Naive thymus-derived CD8-positive, alpha-beta T cell (primary cell): ENCODE measurements at places on chromosomes 2 and 18.

GRCh38 chr2:207144173-207144785 lies 21.5 kb downstream of the KLF7 start:
- no peak for DNase-seq
- H3K4me3 ChIP-seq: peak overlapping the region; percentile 83
- peaks cover 25% of the 10 kb centered on the region for H3K36me3 ChIP-seq

DNA sequence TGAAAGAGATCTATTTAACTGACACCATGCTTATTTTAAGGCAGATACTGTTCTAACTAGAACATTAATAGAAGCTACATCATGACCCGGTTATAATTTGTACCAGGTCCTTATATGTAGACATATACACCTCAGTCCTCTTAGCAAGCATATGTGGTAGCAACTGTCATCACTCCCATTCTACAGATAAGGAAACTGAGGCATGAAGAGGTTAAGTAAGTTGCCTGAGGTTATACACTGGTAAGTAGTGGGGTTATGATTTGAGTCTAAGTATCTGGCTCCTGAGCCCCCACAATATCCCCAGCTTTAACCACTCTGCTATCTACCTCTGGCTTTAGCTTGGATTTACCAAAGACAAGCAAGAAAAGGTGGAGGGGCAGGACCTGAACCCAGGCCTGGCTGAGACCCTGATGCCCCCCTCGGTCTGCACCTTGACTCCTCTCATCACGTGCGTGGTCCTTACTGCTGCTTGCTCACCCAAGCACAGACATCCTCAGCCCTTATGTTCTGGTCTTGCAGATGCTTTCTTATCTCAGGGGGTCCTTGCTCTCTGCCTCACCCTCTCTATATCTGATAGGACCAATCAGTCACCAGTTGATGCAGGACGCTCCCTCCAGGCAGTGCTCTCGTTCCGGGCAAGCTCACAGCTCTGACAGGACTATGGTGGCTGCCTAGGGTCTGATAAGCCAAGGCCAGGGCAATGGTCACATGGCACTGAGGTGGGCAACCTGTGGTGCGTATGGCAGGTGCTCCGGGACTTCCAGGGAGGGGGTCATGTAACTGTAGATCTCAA lies 4.0 kb downstream of the DYSF start:
- H3K4me3 ChIP-seq: no peak overlapping the region
- peaks cover 4% of the 10 kb centered on the region for H3K4me1 ChIP-seq
- DNase-seq: no peak
- no peaks in the 10 kb centered on the region for H3K36me3 ChIP-seq
- H3K27me3 ChIP-seq: peaks cover 28% of the 10 kb centered on the region

GRCh38 chr18:38042211-38042890 lies 476.8 kb upstream of the CELF4 start:
- no peaks in the 10 kb centered on the region for H3K36me3 ChIP-seq
- no peak for DNase-seq
- H3K4me3 ChIP-seq: no peak overlapping the region
- no peaks in the 10 kb centered on the region for H3K4me1 ChIP-seq
- peaks cover 5% of the 10 kb centered on the region for H3K27me3 ChIP-seq
- no peak overlapping the region for H3K27ac ChIP-seq

- H3K36me3 ChIP-seq: no peaks in the 10 kb centered on the region
- no peak overlapping the region for H3K4me3 ChIP-seq
- H3K4me1 ChIP-seq: no peaks in the 10 kb centered on the region
- no peak overlapping the region for H3K27ac ChIP-seq
- DNase-seq: no peak
These were observed 180.7 kb upstream of the CRIM1 start for GRCh38 chr2:36174920-36175319.

- peaks cover 52% of the 10 kb centered on the region for H3K36me3 ChIP-seq
- DNase-seq: no peak
- no peak overlapping the region for H3K4me3 ChIP-seq
- H3K4me1 ChIP-seq: no peaks in the 10 kb centered on the region
- H3K27me3 ChIP-seq: no peaks in the 10 kb centered on the region
These were observed 144.3 kb upstream of the SMAD7 start for GRCh38 chr18:49094979-49095632.

GRCh38 chr2:166229678-166230023 lies 101.8 kb upstream of the SCN1A start:
- no peak overlapping the region for H3K4me3 ChIP-seq
- no peaks in the 10 kb centered on the region for H3K27me3 ChIP-seq
- DNase-seq: no peak
- H3K4me1 ChIP-seq: no peaks in the 10 kb centered on the region

GRCh38 chr2:127149384-127149783 lies 42.4 kb upstream of the BIN1 start:
- no peaks in the 10 kb centered on the region for H3K27me3 ChIP-seq
- H3K36me3 ChIP-seq: no peaks in the 10 kb centered on the region

GRCh38 chr2:153408710-153409385 lies 69.7 kb downstream of the RPRM start:
- no peaks in the 10 kb centered on the region for H3K36me3 ChIP-seq
- H3K4me1 ChIP-seq: no peaks in the 10 kb centered on the region
- H3K27me3 ChIP-seq: no peaks in the 10 kb centered on the region

DNA sequence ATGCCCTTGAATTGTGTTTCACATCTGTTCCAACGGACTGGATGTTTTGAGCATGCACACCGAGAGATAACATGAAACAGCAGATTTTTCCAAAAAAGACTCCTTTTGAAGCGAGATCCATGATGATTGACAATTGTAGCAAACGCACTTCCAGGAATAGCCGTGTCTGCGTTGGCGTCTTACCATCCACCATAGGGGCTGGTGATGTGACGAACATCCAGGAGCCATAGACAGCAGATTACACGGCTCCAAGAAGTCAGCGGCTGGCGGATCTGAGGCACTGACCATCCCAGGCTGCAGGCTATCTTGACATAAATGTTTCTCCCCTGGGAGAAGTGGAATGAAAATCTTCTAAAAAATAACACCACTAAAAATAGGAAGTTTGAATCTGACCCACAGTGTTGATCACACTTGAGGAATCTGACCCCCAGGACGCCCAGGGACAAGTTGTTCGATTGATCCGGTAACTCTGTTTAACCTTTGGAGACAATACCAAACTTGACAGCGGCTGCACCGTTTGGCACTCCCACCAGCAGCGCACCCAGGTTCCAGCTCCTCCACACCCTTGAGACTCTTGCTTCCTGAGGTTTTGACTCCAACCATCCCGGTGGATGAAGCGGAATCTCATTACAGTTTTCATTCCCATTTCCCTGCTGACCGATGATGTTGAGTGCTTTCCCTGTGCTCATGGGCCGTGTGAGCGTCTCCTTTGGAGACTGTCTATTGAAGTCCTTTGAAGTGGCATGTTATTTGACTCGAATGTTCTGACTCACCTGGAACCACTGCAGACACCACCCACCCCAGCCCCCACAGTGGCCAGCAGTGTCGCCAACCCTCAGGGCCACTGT lies 140.0 kb upstream of the GPC1 start:
- no peaks in the 10 kb centered on the region for H3K27me3 ChIP-seq
- H3K4me1 ChIP-seq: no peaks in the 10 kb centered on the region
- no peak overlapping the region for H3K4me3 ChIP-seq
- H3K27ac ChIP-seq: no peak overlapping the region
- no peaks in the 10 kb centered on the region for H3K36me3 ChIP-seq

GRCh38 chr2:65608916-65609315 lies 176.5 kb upstream of the SPRED2 start:
- H3K27me3 ChIP-seq: no peaks in the 10 kb centered on the region
- no peaks in the 10 kb centered on the region for H3K36me3 ChIP-seq
- no peak overlapping the region for H3K4me3 ChIP-seq
- no peak overlapping the region for H3K27ac ChIP-seq

- no peaks in the 10 kb centered on the region for H3K36me3 ChIP-seq
- H3K27ac ChIP-seq: no peak overlapping the region
- peaks cover 5% of the 10 kb centered on the region for H3K27me3 ChIP-seq
- no peak for DNase-seq
These were observed 39.1 kb upstream of the HS6ST1 start for GRCh38 chr2:128357506-128358370.

DNA sequence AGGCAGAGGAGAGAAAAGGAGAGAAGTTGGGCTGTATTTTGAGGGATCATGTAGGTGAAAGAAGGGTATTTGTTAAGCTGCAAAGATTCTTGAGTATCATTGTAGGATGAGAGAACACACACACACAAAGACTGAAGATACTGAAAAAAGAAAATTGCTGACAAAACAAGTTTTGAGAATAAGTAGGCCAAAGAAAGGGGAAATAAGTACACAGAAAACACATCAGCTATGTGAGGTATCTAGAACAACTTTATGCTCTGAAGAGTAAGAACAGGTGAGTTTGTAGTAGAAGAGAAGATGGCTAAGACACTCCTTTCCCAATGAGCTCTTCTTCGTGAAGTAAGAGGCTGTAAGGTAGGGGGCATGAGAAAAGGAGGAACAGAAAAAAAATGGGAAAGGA lies 28.2 kb downstream of the METTL8 start:
- H3K36me3 ChIP-seq: peaks cover 12% of the 10 kb centered on the region
- H3K4me3 ChIP-seq: no peak overlapping the region
- no peak overlapping the region for H3K27ac ChIP-seq
- DNase-seq: no peak

- H3K36me3 ChIP-seq: no peaks in the 10 kb centered on the region
- H3K4me3 ChIP-seq: no peak overlapping the region
- H3K27ac ChIP-seq: no peak overlapping the region
These were observed 10.7 kb downstream of the SLC25A12 start for GRCh38 chr2:171883275-171883893.

GRCh38 chr2:44759823-44760222 lies 181.7 kb upstream of the SIX3 start:
- no peak overlapping the region for H3K4me3 ChIP-seq
- peaks cover 6% of the 10 kb centered on the region for H3K36me3 ChIP-seq
- peaks cover 2% of the 10 kb centered on the region for H3K27me3 ChIP-seq
- H3K27ac ChIP-seq: no peak overlapping the region

DNA sequence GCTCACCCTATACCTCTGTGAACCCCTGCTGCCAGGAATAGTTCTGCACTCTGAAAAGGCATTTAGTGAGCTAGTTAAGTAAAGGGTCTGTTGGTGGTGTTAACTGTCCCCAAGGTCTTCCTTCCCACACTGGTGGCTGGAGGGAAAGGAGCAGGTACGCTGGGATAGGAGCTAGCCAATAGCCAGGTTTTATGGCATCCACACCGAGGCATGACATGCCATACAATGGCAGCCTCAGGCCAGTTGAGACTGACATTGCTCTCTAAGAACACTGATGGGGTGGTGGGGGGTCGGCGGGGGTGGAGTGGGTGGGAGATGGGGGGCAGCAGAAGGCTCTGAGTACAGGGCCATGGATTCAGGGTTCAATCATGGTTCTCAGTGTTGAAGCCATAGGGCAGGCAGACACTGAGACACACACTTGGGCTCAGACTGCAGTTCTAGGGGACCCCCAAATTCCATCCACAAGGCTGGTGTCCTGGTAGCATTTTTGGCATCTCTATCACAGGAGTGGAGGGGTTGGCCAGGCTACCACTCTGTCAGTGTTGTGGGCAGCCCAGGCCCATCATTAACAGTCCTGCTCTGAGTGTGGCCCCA lies 136.0 kb downstream of the CTIF start:
- H3K27me3 ChIP-seq: peaks cover 7% of the 10 kb centered on the region
- no peak for DNase-seq
- no peaks in the 10 kb centered on the region for H3K36me3 ChIP-seq
- H3K4me1 ChIP-seq: peaks cover 6% of the 10 kb centered on the region
- no peak overlapping the region for H3K27ac ChIP-seq

GRCh38 chr2:36416370-36417165 lies 61.0 kb downstream of the CRIM1 start:
- no peak overlapping the region for H3K27ac ChIP-seq
- H3K36me3 ChIP-seq: no peaks in the 10 kb centered on the region
- no peak overlapping the region for H3K4me3 ChIP-seq
- no peaks in the 10 kb centered on the region for H3K27me3 ChIP-seq

- no peak overlapping the region for H3K4me3 ChIP-seq
- DNase-seq: no peak
- H3K27ac ChIP-seq: no peak overlapping the region
- H3K36me3 ChIP-seq: peaks cover 24% of the 10 kb centered on the region
These were observed 44.3 kb upstream of the KCNG2 start for GRCh38 chr18:79753391-79753851.

GRCh38 chr2:166627893-166628292 lies 133.8 kb upstream of the SCN7A start:
- DNase-seq: no peak
- no peaks in the 10 kb centered on the region for H3K4me1 ChIP-seq
- H3K27ac ChIP-seq: no peak overlapping the region
- peaks cover 7% of the 10 kb centered on the region for H3K27me3 ChIP-seq

DNA sequence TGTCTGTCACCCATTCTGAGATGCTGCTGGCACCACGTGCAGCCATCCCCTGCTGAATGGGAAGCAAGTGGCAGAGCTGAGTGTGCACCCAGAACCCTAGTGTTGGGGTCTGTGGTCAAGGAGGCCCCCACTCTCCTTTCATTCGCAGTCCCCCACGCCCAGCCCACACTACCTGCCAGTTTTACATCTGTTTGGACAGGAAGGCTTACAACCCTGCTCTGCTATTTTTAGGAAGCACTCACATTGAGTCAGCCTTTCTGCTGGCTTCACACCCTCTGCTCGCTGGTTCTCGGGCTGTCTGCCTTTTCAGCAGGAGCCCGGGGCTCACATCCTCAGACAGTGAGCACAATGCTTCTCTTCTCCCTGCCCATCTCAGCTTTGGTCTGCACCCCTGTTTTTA lies 10.7 kb upstream of the ADCY3 start:
- no peaks in the 10 kb centered on the region for H3K27me3 ChIP-seq
- no peak for DNase-seq
- H3K36me3 ChIP-seq: no peaks in the 10 kb centered on the region
- peaks cover 7% of the 10 kb centered on the region for H3K4me1 ChIP-seq
- no peak overlapping the region for H3K27ac ChIP-seq
- no peak overlapping the region for H3K4me3 ChIP-seq

DNA sequence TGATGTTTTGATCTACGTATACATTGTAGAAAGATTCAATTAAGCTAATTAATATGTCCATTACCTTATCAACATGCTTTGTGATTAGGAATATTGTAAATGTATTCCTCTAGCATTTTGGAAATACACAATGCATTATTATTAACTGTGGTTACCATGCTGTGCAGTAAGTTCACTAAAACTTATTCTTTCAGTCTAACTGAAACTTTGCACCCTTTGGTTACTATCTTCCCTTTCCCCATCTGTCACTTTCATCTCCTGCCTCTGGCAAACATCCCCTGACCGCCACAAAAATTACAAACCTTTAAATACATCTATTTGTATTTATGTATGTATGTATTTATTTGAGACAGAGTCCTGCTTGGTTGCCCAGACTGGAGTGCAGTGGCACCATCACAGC lies 388.0 kb downstream of the NYAP2 start:
- no peak overlapping the region for H3K27ac ChIP-seq
- DNase-seq: no peak
- H3K27me3 ChIP-seq: peaks cover 10% of the 10 kb centered on the region
- H3K36me3 ChIP-seq: no peaks in the 10 kb centered on the region

GRCh38 chr2:28407131-28407975 lies 14.7 kb downstream of the FOSL2 start:
- no peak for DNase-seq
- H3K36me3 ChIP-seq: no peaks in the 10 kb centered on the region
- peak overlapping the region; percentile 100 for H3K27ac ChIP-seq
- H3K4me1 ChIP-seq: peaks cover 87% of the 10 kb centered on the region
- H3K27me3 ChIP-seq: no peaks in the 10 kb centered on the region

GRCh38 chr2:152328013-152328412 lies 7.0 kb upstream of the FMNL2 start:
- no peaks in the 10 kb centered on the region for H3K36me3 ChIP-seq
- H3K4me1 ChIP-seq: no peaks in the 10 kb centered on the region
- no peak for DNase-seq
- H3K27me3 ChIP-seq: peaks cover 17% of the 10 kb centered on the region

- H3K4me3 ChIP-seq: no peak overlapping the region
- no peaks in the 10 kb centered on the region for H3K36me3 ChIP-seq
- H3K27ac ChIP-seq: no peak overlapping the region
- no peaks in the 10 kb centered on the region for H3K27me3 ChIP-seq
- H3K4me1 ChIP-seq: no peaks in the 10 kb centered on the region
These were observed 154.6 kb downstream of the ERBB4 start for GRCh38 chr2:212384027-212384426.
